ENCODE measurements at places on chromosomes 1 and 21.

- DNase-seq: no peak
These were observed 88.6 kb upstream of the PKN2 start for GRCh38 chr1:88595355-88596002.

GRCh38 chr1:75475696-75476095, 135.2 kb downstream of the SLC44A5 start:
- no peak for DNase-seq

DNA sequence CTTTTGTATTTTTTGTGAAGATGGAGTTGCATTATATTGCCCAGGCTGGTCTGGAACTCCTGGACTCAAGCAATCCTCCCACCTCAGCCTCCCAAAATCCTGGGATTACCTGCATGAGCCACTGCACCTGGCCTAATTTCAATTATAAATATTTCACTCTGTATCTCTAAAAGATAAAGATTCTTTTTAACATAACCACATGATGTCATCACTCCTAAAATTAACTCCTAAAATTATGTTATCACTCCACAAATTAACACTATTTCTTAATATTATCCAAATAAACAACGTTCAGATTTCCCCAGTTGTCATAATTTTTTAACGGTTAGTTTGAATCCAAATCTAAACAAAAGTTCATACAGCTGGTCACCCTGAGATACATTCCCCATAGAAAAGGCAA, 43.0 kb downstream of the DESI2 start:
- DNase-seq: no peak

GRCh38 chr1:22662318-22662717, 9.3 kb downstream of the C1QB start:
- DNase-seq: no peak

GRCh38 chr1:184455786-184456185, 69.0 kb downstream of the C1orf21 start:
- DNase-seq: no peak

GRCh38 chr1:227234998-227235405, 83.3 kb downstream of the CDC42BPA start:
- DNase-seq: no peak

Data from cortex of kidney (tissue), 1 donor.